Stimulated activated CD8-positive, alpha-beta memory T cell treated with anti-CD3 and anti-CD28 coated beads, Interleukin-4, amount 100 ng/mL, for 1 hour (primary cell): ENCODE measurements at places on chromosomes 7 and 10.
A peak's percentile ranks its signal among the peaks of the same experiment; 100 is the strongest.

DNA sequence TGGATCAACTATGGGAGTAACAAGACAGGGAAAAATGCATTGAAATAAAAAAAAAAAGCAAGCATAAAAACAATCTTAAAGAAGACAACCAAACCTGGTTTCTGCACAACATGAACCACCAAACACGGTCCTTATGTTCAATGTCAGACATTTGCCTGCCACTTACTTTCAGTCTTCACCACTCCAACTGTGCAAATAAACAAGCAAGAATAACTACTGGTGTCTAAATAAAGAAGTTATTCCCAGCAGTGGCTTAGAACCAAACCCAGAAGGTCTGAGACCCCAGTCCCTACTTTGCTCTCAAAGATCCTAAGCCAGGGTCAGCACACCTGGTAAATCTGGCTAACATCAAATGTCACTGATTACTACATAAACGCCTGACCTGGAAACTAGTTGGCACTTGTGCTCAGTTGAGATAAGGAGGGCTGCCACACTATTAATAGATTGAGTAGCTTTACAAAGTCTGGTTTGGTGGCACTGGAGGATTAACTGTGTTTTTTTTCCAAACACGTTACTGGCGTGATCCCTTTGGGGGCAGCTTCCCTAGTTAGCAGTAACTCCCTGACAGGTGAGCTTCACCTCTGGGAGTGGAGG is 62.7 kb upstream of the ABLIM1 start:
- no peak for DNase-seq

GRCh38 chr10:1264001-1264400 is 207.8 kb downstream of the WDR37 start:
- no peak for DNase-seq

- DNase-seq = no peak
Observed at GRCh38 chr7:149598721-149599308, 101.2 kb upstream of the ZNF746 start.

GRCh38 chr10:6746782-6747181 is 166.7 kb upstream of the PRKCQ start:
- no peak for DNase-seq

GRCh38 chr7:22375359-22376048 is 18.6 kb upstream of the RAPGEF5 start:
- DNase-seq = no peak

GRCh38 chr7:148556892-148557291 is 33.7 kb upstream of the C7orf33 start:
- DNase-seq = no peak

- no peak for DNase-seq
Observed at GRCh38 chr10:128298587-128298986, 172.4 kb upstream of the MKI67 start.

DNA sequence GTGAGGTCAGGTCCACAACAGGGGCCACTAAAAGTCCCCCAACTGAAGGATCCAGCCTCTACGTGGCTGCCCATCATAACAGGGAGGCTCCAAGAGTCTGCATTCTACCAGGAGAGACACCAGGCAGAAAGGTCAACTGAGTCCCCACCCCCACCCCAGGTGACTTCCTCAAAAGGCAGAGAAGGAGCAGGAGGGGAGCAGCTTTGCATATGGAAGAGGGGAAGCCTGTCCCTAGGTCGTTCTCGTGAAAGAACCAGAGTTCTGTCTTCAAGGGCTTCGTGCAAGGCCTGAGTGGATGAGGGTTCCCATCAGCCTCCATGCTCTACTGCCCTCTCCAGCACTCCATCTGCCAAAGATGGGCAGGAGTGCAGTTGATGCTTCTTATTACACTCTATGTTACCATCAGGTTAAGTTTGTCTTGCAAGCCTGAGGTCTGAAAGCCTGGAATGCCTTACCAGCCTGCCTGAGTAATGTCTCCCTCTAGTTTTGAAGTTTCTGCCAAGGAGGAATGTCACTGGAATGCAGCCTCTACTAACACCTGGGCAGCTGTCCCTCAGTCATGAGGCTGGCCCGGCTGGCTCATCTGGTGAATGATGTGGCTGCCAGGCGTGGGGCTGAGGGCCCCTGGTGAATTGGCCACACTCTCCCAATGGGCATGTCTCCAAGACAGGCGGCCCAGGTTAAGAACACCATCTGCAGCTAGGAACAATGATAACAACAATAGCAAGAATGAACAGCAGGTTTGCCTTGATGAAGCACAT is 54.3 kb upstream of the SMNDC1 start:
- no peak for DNase-seq

- DNase-seq = no peak
Observed at GRCh38 chr7:38429057-38429456, 155.6 kb upstream of the TARP start.

DNA sequence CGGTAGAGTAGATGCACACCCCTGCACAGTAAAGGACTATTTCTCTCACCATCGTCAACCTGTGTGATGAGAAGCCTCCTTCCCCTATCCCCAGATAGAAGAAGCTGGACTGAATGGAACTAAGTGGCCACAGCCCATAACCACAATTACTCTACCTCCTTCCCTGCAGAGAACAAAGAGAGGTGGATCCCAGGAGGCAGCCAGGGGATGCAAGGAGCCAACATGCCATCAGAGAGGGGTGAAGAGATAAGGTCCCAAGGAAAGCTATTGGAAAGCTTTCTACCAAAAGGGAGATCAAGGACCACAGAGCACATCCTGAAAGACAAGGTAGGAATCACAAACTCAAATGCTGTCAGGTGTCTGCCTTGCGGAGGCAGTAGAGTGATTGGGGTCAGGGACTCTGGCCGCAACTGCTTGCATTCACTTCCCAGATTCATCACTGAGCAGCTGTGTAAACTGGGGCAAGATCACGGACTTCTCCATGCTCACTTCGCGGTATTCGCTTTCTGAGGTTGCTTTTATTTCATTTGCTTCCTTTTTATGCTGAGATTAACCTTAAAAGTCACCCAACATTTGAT is 81.6 kb upstream of the MYO3A start:
- DNase-seq = no peak

GRCh38 chr10:20166096-20166675 is 350.0 kb downstream of the PLXDC2 start:
- DNase-seq = no peak

GRCh38 chr10:73773152-73773879 is 8.5 kb upstream of the CHCHD1 start:
- DNase-seq = no peak

- DNase-seq = no peak
Observed at GRCh38 chr10:36597756-36598320, 527.6 kb upstream of the ANKRD30A start.

- no peak for DNase-seq
Observed at GRCh38 chr10:23556727-23557440, 118.0 kb downstream of the OTUD1 start.

DNA sequence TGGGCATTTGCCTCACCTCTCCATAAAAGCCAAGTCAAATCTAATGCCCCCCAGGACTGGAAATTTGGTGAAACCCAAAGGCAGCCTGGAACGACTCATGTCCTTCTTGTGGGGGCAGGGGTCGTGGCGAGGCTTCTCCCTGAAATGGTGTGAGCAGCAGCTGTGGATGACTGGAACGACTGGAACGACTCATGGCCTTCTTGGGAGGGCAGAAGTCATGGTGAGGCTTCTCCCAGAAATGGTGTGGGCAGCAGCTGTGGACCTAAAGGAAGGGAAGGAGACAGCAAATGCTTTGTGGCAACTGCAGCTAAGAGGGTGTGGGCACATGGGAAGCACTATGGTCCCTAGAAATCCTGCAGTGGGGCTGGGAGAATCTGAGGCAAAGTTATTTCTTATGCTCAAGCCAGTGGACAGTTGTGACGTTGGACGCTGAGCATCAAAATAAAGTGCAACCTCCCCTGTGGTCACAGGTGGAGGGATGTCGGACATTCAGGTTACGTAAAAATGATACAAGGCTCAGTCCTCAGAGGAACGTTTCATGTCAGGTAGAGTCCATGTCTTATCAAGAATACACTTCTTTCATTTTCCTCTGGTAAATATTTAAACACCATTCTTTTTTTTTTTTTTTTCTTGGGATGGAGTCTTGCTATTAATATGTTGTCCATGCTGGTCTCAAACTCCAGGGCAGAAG is 107.0 kb upstream of the KIF5B start:
- no peak for DNase-seq

- no peak for DNase-seq
Observed at GRCh38 chr7:110877016-110877415, 213.9 kb upstream of the LRRN3 start.

- DNase-seq = no peak
Observed at GRCh38 chr7:47405921-47406800, 175.8 kb downstream of the TNS3 start.

DNA sequence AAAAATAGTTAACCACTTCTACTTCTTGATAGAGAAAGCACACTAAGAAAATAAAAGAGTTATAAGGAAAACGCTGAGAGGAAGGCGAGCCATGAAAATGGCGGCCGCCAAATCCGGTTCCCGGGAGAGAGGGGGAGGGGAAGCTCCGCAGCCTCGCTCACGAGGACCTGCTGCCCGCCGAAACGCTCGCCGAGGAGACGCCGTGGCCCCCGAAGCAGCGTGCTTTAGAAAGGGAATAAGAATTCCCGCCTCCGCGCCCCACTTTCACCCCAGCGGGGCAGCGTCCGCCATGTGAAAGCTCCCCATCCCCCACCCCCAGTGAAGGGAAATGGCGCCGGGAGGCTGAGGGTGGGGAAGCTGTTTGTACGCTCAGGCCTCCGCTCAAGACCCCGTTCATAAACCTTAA is 505 bp downstream of the HNRNPA2B1 start:
- peak; percentile 52 for DNase-seq

- DNase-seq = no peak
Observed at GRCh38 chr7:34087892-34088891, 182.9 kb downstream of the BMPER start.

DNA sequence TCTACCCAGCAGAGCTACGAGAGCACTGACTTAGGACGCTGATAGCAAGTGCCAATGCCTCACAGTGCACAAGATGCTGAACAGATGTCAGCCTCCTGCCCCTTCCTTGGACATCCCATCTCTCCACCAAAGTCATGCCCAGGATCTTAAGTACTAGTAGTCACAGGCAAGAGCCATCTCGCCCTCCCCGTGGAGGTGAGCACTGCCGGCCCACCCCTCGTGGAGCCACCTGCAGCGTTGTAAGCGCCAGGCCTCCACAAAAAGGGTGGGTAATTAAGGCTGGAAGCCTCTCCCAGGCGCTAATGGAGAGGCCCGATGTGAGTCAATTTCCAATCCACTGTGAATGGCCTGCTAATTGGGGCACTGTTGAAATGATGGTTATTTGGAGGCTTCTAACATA is 156.2 kb downstream of the GRID1 start:
- no peak for DNase-seq

- no peak for DNase-seq
Observed at GRCh38 chr7:137816696-137817320, 30.0 kb downstream of the DGKI start.

DNA sequence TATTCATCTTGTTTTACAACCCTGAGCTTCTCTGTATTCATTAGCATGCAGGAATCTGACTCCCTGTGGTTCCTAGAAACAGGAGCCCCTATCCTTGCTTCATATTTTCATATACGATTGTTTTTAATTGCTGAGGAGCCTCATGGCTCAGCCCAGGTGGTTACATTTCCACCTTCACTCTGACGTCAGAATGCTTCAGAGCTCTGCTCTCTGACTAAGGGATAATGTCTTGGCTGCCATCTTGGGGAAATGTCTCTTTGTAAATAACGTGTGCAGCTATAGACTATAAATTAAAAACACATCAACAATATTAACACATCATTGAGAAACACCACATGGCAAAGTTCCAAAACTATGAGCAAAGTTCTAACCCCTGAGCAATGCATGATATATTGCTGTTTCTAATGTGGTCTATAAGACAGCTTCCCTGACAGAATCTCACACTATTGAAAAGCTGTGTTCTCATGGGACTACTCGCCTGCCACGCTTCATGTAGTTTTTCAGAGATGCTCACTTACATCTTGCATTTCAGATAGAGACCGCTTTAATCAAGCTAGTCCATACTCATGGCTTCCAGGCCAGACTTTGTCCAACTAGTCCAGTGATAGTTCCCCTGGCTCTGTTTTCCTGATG is 227.0 kb downstream of the SORCS3 start:
- no peak for DNase-seq

DNA sequence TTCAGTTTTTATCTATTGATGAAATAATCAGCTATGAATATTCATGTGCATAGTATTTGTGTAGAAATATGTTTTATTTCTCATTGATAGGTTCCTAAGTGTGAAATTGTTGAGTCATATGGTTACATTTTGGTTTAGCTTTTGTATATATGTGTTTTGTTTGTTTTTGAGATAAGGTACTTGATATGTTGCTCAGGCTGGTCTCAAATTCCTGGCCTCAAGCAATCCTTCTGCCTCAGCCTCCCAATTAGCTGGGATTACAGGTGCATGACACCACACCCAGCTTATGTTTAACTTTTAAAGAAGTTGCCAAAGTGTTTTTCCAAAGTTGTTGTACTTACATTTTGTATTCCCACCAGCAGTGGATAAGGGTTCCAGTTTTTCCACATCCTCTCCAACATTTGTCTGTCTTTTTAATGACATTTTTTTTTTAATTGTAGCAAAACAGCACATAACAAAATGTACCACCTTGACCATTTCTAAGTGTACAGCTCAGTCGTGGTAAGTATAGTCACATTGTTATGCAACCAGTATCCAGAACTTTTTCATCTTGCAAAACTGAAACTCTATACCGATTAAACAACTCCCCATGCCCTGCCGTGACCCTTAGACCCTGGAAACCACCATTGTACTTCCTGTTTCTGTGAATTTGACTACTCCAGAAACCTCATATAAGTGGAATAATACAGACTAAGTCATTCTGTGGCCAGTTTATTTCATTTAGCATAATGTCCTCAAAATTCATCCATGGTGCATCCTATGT is 12.6 kb upstream of the UBE2D1 start:
- DNase-seq = no peak

DNA sequence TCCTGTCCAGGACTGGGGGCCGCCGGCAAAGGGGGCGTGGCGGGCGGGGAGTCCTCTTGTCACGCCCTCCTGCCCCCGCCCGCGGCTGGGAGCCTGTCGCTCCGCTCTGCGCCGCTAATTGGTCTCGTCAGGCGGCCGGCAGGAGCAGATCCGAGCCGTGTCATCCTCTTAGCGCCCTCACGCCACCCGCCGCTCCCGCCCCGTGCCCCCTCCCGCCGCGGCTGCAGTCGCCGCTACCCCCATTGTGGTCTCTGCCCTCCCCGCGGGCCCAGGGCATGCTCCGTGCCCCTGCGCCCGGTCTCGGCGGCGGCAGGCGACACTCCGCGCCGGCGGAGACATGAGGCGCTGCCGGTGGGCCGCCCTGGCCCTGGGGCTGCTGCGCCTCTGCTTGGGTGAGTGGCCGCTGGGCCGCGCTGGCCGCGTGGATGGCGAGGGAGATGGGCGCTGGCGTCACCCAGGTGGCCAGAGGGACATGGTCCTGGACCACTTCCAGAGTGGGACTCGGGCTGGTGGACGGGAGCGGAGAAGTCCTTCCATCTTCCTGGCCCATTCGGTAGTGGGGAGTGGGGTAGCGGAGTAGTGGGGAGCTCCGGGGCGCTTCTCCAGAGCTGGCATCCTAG is at the start of gene CDHR1:
TSS of gene CDHR1 (plus strand) at position 114 of the 620 bp plus-strand sequence. CDS start at position 338, 224 bp downstream.
- peak; percentile 20 for DNase-seq

DNA sequence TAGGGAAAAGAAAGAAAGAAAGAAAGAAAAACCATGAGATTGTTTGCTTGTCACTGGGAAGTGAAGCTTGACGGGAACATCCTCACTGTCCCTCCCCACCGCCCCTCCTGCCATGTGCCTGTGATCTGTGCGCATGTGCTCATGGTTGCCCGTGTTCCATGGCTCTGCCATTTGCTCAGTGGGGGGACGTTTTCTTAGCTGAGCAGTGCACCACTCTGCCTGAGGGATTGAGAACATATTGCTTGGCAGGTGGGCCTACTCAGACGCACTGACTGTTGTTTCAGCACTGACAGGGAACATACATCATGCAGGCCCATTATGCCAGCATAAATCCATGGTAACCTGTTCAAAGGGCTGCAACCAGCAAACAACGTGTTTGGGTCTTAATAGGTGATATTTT is 747.9 kb upstream of the GALNT17 start:
- DNase-seq = no peak
